ENCODE measurements at places on chromosomes 6 and 20. TPM values are rescaled to one million over a fixed set of nuclear protein-coding genes. Genes with fewer than 3 reads are reported as not detected.

DNA sequence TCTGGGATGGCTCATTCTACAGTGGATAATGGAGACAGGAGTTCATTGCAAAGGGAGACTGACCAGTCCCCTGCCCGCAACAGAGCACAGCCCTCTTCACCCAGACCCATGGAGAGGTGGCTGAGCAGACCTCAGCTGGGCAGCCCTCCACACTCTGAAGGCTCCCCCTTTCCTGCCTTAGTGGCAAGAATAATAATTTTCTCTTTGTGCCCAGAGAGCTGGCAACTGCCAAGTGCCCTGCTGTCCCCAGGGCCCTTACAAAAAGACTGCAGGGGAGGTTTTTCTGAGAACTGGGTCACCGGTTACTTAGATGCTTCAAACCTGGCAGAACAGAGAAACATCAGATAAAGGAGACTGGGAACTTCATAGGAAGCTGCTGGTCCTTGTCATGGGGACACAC is 35.4 kb upstream of the ZNFX1 start:
- no peak overlapping the region for H3K4me3 ChIP-seq
- H3K27ac ChIP-seq, result no peak overlapping the region
- peaks cover 52% of the 10 kb centered on the region for H3K27me3 ChIP-seq

- no peak overlapping the region for H3K4me3 ChIP-seq
- H3K27ac ChIP-seq, result no peak overlapping the region
- DNase-seq, result no peak
- no peaks in the 10 kb centered on the region for H3K27me3 ChIP-seq
These were observed 102.2 kb downstream of the RTN4IP1 start for GRCh38 chr6:106527117-106527516.

The APOM gene
- 4.3 TPM for total RNA-seq

DNA sequence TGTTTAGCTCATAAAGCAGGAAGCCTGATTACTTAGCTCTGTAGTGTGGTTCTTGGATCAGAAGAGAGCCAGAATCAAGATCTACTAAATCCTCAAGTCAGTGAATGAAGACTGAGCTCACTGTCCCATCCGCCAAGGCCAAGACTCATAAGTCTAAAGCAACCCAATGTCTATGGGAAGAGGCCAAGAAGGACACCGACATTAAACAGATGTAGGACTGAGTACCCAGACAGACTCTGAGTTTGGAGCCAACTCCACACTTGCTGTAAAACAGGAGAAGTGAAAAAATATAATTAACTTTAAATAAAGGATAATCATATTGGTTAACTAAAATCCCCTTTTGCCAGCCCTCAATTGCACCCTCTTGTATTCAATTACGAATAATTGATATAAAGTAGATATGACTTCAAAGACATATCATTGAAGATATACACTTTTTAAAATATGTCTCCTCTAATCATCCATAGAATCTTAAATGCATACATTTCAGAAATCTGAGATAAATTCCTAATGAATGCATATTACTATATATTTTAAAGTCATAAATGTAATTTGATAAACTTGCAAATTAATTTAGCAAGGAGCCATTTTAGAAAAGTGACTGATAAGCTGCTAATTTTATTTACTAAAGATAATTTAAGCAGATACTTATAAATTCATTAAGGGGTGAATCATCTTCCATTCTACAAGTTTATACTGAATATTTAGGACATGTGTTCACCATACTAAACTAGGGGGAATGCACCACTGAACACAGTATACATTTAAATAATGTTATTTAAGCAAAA is 617.0 kb upstream of the ARID1B start:
- no peak overlapping the region for H3K27ac ChIP-seq
- H3K36me3 ChIP-seq, result no peaks in the 10 kb centered on the region
- H3K4me3 ChIP-seq, result no peak overlapping the region

GRCh38 chr6:125477156-125477555 is 175.4 kb upstream of the HDDC2 start:
- no peak overlapping the region for H3K27ac ChIP-seq
- no peak overlapping the region for H3K4me3 ChIP-seq
- H3K36me3 ChIP-seq, result no peaks in the 10 kb centered on the region

DNA sequence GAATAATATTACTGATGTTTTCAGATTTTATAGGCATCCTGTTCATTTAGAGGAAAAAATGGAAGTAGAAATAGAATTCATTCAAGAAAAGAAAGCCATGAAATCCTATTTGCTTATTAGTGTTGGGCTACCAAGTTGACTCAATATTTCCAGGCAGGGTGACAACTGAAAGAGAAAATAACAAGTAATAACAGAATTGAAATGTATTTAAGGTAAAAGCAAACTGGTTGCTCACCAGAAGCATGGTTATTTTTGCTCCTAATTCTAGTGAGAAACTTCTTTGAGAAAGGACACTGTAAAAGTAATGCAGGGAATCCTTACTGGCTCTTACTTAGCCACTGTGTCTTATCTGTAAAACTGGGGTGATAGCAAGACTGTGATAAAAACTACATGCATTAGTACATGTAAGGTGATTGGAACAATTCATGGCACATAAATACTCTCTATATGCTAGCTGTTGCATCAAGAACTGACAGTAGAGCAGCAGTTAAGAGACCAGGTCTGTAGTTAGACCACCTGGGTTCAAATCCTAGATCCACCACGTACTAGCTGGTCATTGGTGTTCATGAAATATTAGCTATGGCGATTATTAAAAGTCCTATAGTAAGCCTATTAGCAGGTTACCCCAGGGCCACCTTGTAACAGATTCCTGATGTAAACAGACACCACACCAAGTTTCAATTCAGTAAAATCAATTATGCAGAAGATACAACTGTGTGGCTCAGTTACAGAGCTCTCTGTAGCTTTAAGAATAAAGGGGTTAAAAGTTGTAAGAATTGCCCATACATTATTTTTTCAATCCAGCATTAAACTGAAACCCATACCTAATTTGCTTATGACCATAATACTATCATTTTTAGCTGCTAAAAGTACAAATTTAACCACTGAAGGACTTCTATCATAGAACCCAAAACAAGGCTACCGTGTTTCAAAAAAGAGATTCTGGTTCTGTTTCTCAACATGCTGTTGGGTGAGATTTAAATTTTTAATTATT is 159.2 kb upstream of the COL21A1 start:
- H3K27ac ChIP-seq, result no peak overlapping the region
- H3K27me3 ChIP-seq, result no peaks in the 10 kb centered on the region
- H3K36me3 ChIP-seq, result peaks cover 3% of the 10 kb centered on the region
- no peak for DNase-seq

- H3K27ac ChIP-seq, result peak overlapping the region; percentile 28
- no peak for DNase-seq
- peaks cover 69% of the 10 kb centered on the region for H3K4me1 ChIP-seq
- no peak overlapping the region for H3K4me3 ChIP-seq
- no peaks in the 10 kb centered on the region for H3K27me3 ChIP-seq
- no peaks in the 10 kb centered on the region for H3K36me3 ChIP-seq
These were observed 64.5 kb downstream of the ATP9A start for GRCh38 chr20:51703400-51704287.

DNA sequence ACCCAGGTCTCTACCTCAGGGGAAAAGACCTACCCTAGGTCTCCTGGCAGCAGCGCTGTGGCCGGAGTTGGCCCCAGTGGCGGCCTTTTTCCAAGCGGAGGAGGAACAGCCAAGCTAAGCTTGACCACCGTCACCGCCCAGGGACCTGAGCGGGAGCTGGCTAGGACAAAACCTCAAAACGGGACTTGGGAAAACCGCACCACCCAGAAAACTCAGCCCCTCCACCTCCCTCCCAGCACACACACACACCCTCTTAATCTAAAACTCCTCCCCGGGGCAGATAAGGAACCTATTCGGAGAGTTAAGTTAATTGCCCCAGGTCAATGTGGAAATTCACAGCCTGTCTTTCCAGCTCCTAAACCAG is 2.7 kb upstream of the TRERF1 start:
- peak overlapping the region; percentile 25 for H3K27ac ChIP-seq
- peak; percentile 56 for DNase-seq
- H3K27me3 ChIP-seq, result peaks cover 4% of the 10 kb centered on the region
- H3K36me3 ChIP-seq, result no peaks in the 10 kb centered on the region
- peak overlapping the region; percentile 100 for H3K4me3 ChIP-seq
- H3K4me1 ChIP-seq, result peaks cover 30% of the 10 kb centered on the region

DNA sequence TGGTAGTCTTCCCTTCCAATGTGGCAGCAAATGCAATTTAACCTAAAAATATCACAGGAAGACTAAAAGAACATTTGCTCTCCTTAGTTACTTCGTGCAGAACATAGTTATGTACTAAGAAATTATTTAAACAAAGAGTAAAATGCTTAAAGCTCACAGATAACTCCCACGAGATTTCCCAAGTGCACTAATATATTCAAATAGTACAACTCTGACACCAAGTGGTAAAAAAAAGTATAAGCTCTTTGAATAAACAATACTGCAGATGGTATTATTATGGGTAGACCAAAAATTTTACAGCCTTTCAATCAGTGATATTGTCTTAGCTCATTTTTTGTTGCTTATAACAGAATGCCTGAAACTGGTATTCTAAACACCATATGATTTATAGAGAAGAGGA is 52.8 kb upstream of the FILIP1 start:
- H3K4me3 ChIP-seq, result no peak overlapping the region
- no peaks in the 10 kb centered on the region for H3K36me3 ChIP-seq
- H3K27me3 ChIP-seq, result no peaks in the 10 kb centered on the region
- H3K4me1 ChIP-seq, result peaks cover 5% of the 10 kb centered on the region
- no peak overlapping the region for H3K27ac ChIP-seq
- DNase-seq, result no peak

- DNase-seq, result no peak
- H3K4me3 ChIP-seq, result no peak overlapping the region
- no peaks in the 10 kb centered on the region for H3K4me1 ChIP-seq
- H3K27me3 ChIP-seq, result no peaks in the 10 kb centered on the region
These were observed 295.8 kb downstream of the PREX1 start for GRCh38 chr20:48532028-48532427.

DNA sequence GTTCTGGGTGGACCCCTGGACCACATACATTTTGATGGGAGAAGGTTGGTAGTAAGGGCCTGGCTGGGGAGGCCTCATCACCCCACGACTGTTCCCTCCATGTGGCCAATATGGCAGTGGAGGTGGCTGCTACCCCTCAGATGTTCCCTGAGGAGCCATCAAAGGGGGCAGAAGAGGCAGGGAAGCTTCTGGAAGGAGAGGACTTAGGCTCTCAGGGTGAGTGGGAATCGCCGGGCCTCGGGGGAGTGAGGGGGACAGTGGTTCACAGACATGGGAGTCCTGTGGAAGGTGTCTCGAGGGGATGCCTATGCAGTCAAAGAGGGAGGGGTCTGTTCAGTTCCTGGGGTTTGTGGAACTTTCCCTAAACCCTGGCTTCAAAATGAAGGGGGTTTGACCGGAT is 32.9 kb upstream of the FRMD1 start:
- no peak for DNase-seq
- no peaks in the 10 kb centered on the region for H3K27me3 ChIP-seq
- no peaks in the 10 kb centered on the region for H3K4me1 ChIP-seq
- no peak overlapping the region for H3K4me3 ChIP-seq
- H3K27ac ChIP-seq, result no peak overlapping the region

DNA sequence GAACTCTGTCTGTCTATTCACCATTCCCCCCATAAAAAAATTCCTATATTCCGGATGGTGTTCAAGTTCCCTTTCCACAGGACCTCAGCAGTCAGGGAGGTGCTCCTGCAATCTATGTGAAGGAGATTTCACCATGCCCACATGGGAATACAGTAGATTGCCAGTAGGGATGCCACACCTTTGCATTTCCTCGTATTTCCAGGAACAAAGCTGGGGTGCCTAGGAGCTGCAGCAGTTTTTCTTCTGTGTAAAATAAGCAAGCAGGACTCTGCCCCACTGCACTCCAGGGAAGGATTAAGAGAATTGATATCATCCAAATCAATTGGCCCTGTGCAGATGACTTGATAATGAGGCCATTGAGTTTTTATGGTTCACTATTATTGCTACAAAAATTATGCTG is 7.4 kb upstream of the KIF16B start:
- H3K27me3 ChIP-seq, result no peaks in the 10 kb centered on the region
- peaks cover 17% of the 10 kb centered on the region for H3K4me1 ChIP-seq
- DNase-seq, result no peak
- H3K27ac ChIP-seq, result no peak overlapping the region
- H3K4me3 ChIP-seq, result no peak overlapping the region

DNA sequence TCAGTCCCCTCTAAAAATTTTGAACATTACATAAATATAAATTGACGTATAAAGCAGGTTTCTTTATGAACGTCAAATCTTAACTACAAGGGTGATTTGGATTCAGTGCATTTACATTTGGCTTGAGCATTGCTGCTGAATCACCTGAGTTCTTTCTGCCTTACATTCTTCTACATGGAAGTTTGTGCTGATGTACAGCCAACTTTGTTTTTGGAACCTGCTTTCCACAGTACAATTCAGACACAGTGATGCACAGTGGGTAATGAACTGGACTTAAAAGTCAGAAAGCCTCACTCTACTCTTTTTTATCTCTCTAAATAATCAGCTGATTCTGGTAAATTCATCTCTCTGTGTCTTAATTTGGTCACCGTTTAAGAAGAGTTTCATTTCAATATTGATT is 47.6 kb downstream of the RCAN2 start:
- H3K4me3 ChIP-seq, result no peak overlapping the region
- no peaks in the 10 kb centered on the region for H3K4me1 ChIP-seq
- DNase-seq, result no peak
- no peaks in the 10 kb centered on the region for H3K27me3 ChIP-seq

The TTPAL gene
- 13.7 TPM for total RNA-seq

The TBC1D20 gene
- total RNA-seq, result 15.4 TPM

The WFDC2 gene
- 76.4 TPM for total RNA-seq

The LRRN4 gene
- total RNA-seq, result 0.64 TPM

The ISM1 gene
- 0.52 TPM for total RNA-seq

- no peak overlapping the region for H3K4me3 ChIP-seq
- H3K27ac ChIP-seq, result no peak overlapping the region
- H3K27me3 ChIP-seq, result no peaks in the 10 kb centered on the region
- no peak for DNase-seq
- peaks cover 25% of the 10 kb centered on the region for H3K36me3 ChIP-seq
These were observed 164.8 kb downstream of the FAXC start for GRCh38 chr6:99184696-99185095.

The C6orf132 gene
- total RNA-seq, result 38.1 TPM

- H3K4me3 ChIP-seq, result no peak overlapping the region
- no peaks in the 10 kb centered on the region for H3K4me1 ChIP-seq
These were observed 19.0 kb downstream of the CEP250 start for GRCh38 chr20:35474303-35474871.

GRCh38 chr6:77362055-77362454 is 101.2 kb downstream of the HTR1B start:
- DNase-seq, result no peak
- H3K4me1 ChIP-seq, result no peaks in the 10 kb centered on the region
- H3K36me3 ChIP-seq, result peaks cover 4% of the 10 kb centered on the region
- H3K27ac ChIP-seq, result no peak overlapping the region
- no peak overlapping the region for H3K4me3 ChIP-seq
- no peaks in the 10 kb centered on the region for H3K27me3 ChIP-seq

DNA sequence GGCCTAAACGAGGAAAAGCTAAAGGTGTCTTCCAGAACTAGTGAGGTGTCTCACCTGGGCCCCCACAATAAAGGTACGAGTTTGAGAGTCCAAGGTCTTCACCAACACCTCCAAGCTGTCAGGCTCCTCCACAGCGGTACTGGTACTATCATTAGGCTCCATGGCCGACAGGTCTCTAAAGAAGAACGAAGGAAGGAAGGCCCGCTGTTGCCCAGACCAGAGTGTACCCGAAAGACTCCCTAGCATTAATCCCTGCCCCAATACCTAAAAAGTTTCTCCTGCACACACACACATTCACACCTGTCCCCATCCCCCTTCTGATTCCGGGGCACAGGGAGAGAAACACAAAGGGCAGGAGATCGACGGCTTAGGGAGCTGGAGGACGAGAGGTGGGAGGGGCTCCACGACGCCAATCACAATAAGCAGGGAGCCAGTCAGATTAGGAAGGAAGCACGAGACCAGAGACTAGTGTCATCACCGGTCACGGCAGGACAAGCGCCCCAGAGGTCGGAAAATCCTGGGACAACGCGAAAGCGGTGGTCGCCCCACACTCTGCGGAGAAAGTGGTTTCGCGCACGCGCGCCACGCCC is 764 bp downstream of the BAG6 start:
- H3K36me3 ChIP-seq, result peaks cover 39% of the 10 kb centered on the region
- peak; percentile 67 for DNase-seq
- H3K4me3 ChIP-seq, result peak overlapping the region; percentile 91

The PNPLA1 gene
- not detected for total RNA-seq

Data from WTC11 (cell line).